ENCODE measurements at places on chromosomes 12 and 14.

- no peak for DNase-seq
These were observed 207.8 kb downstream of the RBM19 start for GRCh38 chr12:113758165-113758924.

GRCh38 chr12:76241371-76241770, 106.8 kb downstream of the BBS10 start:
- no peak for DNase-seq

- no peak for DNase-seq
These were observed 103.2 kb upstream of the VRK1 start for GRCh38 chr14:96693987-96694386.

GRCh38 chr14:105605464-105606304, 79.3 kb downstream of the TMEM121 start:
- no peak for DNase-seq

DNA sequence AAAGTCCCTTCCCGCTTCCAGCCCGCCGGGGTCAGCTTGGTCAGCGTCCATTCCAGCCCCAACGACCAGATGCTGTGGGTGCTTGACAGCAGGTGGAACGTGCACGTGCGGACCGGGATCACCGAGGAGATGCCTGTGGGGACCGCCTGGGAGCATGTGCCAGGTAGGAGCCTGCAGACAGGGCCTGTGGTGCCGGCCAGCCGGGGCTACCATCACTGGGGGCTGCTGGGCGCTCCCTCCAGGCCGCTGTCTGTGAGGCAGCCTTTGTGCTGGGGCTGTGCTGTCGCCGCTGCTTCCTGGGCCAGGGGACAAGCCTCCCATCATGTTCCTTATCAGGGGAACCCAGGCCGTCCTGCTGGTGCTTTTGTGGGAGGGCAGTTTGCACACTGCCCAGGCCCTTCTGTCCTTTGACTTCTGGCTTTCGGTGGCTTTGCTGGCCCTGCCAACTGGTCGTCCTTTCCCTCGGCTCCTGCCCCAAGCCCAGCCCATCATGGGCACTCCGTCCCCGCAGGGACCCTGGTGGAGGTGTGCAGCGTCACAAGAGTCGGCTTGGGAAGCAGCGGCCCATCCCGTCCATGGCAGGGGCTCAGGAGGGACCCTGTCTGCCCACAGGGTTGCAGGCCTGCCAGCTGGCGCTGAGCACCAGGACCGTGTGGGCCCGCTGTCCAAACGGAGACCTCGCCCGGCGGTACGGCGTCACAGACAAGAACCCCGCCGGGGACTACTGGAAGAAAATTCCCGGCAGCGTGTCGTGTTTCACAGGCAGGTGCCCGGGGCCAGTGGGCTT, 12.4 kb downstream of the ANKRD9 start:
- DNase-seq = no peak

DNA sequence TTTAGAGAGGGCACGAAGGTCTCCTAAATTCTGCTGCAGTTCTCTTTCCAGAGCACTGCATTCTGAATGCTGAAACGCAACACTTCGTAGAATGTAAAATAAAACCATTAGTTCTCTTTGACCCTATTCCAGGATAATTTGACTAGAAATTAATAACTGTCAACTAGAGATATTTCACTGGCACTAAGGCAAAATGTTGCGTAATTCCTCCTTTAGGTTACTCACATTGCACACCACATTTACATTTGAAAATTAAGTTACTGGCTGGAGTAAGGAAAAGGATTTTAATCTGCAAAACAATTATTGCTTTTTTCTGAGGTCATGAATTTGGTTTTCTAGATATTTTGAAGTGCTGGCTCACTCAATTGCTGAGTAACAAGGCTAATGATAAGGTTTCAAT, 58.0 kb upstream of the TRHDE start:
- no peak for DNase-seq

- DNase-seq = no peak
These were observed 717 bp upstream of the ZNF839 start for GRCh38 chr14:102318781-102319276.

- DNase-seq = no peak
These were observed 36.8 kb upstream of the PIWIL1 start for GRCh38 chr12:130300737-130301535.

GRCh38 chr14:21840765-21841164, 167.1 kb upstream of the OR4E1 start:
- no peak for DNase-seq

- peak; percentile 76 for DNase-seq
These were observed at the start of gene KSR2 for GRCh38 chr12:117968826-117969659. Gene KSR2 (minus strand): TSS chr12:117968990. CDS start chr12:117968255, 735 bp downstream.

- DNase-seq = no peak
These were observed 170.2 kb upstream of the HMGA2 start for GRCh38 chr12:65653946-65654629.

DNA sequence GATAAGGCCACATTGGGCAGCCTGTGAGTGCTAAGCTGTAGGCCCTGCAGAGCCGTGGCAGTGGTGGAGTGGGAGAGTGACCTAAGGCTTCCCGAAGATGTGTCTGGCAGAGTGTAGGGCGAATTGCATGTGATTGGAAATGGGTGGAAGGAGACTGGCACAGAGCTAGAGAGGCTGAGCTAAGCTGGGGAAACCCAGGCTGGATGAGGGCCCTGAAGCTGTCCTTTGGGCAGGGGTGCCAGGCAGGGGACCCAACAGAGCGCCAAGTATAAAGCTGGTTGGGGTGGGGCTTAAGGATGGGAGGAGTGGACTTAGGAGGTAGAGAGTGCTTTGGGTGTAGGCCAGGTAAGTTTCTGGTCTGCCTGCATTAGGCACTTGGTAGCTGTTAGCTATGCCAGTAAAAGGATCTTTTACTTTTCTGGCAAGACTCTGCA, 47.9 kb downstream of the WDR20 start:
- DNase-seq = no peak

GRCh38 chr12:116821291-116821690, 60.0 kb downstream of the HRK start:
- no peak for DNase-seq
